ENCODE measurements at places on chromosomes 11 and 22. TPM values are rescaled to one million over a fixed set of nuclear protein-coding genes. Genes with fewer than 3 reads are reported as not detected.

CARS1 gene
- 149 TPM for total RNA-seq

APOA5 gene
- total RNA-seq = not detected

FADD gene
- 37.8 TPM for total RNA-seq

SLC22A25 gene
- total RNA-seq = not detected

GGTLC3 gene
- total RNA-seq = not detected

YAP1 gene
- 122 TPM for total RNA-seq

MMP8 gene
- not detected for total RNA-seq

GRCh38 chr11:97890466-97890865 is 1130.3 kb upstream of the CNTN5 start:
- no peak overlapping the region for H3K4me3 ChIP-seq
- no peak for DNase-seq
- H3K4me1 ChIP-seq = no peaks in the 10 kb centered on the region
- H3K27ac ChIP-seq = no peak overlapping the region
- no peaks in the 10 kb centered on the region for H3K36me3 ChIP-seq

- no peak overlapping the region for H3K4me3 ChIP-seq
- DNase-seq = peak; percentile 91
- H3K4me1 ChIP-seq = peaks cover 12% of the 10 kb centered on the region
- H3K36me3 ChIP-seq = no peaks in the 10 kb centered on the region
These were observed 483.0 kb downstream of the MN1 start for GRCh38 chr22:27318516-27318915.

DNA sequence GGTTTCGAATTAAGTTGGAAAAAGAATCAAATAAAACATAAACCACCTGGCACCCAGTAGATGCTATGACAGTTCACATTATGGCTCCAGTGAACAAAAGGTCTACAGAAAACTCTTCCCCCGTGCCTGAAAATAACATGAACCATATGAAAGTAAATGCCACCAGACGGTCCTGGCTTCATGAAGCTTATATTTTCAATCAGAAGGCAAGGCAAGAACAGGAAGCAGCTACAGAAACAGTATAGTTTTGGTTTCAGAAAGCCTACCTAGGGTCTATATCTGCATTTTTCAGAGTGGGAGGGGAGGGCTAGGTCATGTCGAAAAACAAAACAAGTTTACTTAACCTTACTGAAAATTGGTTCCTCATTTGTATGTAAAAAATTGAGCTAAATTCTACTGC is 9.8 kb downstream of the RAB30 start:
- H3K36me3 ChIP-seq = no peaks in the 10 kb centered on the region
- H3K27me3 ChIP-seq = no peaks in the 10 kb centered on the region
- H3K4me3 ChIP-seq = no peak overlapping the region
- no peak overlapping the region for H3K27ac ChIP-seq
- DNase-seq = no peak
- H3K4me1 ChIP-seq = peaks cover 10% of the 10 kb centered on the region

GRCh38 chr11:17876827-17877226 is 136.0 kb downstream of the SERGEF start:
- H3K27ac ChIP-seq = no peak overlapping the region
- H3K4me1 ChIP-seq = no peaks in the 10 kb centered on the region
- no peak for DNase-seq
- no peaks in the 10 kb centered on the region for H3K36me3 ChIP-seq
- no peaks in the 10 kb centered on the region for H3K27me3 ChIP-seq

- no peak overlapping the region for H3K27ac ChIP-seq
- H3K4me3 ChIP-seq = no peak overlapping the region
- no peaks in the 10 kb centered on the region for H3K27me3 ChIP-seq
- no peaks in the 10 kb centered on the region for H3K4me1 ChIP-seq
These were observed 25.8 kb downstream of the MUC6 start for GRCh38 chr11:1010551-1011319.

DNA sequence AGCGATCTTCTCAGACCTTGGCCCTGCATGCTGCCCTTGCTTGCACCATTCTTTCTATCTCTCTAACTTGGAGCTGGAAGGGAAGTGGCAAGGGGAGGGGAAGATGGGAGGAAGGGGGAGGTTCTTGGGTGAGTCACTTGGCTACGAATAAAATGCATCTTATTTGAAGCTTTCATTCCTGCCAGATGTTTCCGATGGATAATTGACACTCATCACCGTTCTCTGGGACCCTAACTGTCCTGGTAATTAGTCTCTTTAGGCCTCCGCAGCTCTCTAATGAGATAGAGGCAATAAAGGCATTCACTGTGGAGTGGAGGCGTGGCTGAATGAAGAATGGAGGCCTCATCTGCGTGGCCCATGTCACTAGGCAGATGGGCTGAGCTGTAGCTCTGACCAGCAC is 960.1 kb downstream of the NTM start:
- no peaks in the 10 kb centered on the region for H3K27me3 ChIP-seq
- H3K36me3 ChIP-seq = no peaks in the 10 kb centered on the region

DNA sequence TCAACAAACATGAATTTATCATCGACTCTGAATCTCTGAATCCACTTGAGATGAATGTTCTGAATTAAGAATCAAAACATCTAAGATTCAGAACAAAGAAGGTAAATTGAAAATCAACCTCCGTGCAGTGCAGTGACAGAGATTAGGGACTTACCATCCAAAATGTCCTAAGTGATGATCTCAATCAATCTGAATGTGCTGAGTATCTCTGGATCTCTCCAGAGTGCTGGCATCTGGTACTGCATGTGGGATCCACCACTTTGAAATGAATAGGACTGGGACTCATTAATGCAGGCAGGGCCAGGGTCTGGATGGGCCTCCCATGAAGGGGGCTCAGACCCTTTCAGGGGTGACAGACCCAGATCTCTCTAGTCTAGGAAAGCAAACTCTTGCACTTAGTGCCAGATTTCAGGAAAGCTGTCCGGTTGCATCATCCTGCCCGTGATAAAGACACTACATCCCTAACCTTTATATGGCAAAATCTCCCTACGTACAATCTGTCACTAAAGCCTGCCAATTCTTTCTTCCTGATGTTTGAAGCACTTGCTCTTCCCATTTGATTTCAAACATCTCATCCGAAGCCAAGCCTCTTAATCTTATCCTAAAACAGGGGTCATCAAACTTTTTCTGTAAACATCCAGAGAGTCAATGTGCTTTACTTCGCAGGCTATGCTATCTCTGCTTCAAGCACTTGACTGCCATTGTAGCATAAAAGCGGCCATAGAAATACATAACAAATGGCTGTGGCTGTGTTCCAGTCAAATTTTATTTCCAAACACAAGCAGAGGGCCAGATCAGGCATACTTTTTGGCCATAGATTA is 263.3 kb downstream of the LARGE1 start:
- no peak for DNase-seq
- peaks cover 4% of the 10 kb centered on the region for H3K4me1 ChIP-seq
- no peak overlapping the region for H3K27ac ChIP-seq
- no peaks in the 10 kb centered on the region for H3K36me3 ChIP-seq
- no peaks in the 10 kb centered on the region for H3K27me3 ChIP-seq

DNA sequence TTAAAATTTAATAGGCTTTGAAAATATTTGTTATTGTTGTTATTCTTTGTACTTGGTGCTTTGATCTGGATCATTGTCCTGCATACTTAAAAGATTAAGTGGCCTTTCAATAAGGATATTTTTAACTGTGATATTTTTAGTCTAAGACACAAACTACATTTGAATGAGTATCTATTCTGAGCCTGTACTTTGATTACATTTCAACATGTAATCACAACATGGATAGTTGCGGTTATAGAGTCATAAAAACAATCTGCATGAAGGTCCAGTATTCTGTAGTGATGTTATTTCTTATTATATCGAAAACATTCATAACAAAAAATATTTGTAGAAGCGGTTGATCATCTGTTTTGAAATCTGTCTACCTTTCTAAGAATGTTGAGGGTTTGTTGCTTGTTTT is 58.6 kb downstream of the HIPK3 start:
- no peak for DNase-seq
- no peak overlapping the region for H3K27ac ChIP-seq
- H3K36me3 ChIP-seq = no peaks in the 10 kb centered on the region
- H3K4me3 ChIP-seq = no peak overlapping the region
- H3K4me1 ChIP-seq = peaks cover 7% of the 10 kb centered on the region

DNA sequence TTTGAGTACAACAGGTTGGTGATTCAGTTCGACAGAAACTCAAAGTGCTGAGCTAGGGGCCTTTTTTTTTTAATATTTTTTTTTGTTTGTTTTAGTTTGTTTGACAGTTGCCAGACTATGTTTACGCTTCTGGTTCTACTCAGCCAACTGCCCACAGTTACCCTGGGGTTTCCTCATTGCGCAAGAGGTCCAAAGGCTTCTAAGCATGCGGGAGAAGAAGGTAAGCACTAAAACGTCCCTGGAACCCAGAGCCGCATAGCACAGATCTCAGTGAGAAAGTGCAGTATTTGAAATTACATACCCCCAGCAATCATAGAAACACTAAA is 649 bp downstream of the PRRG4 start:
- no peak for DNase-seq
- peaks cover 4% of the 10 kb centered on the region for H3K4me1 ChIP-seq
- no peaks in the 10 kb centered on the region for H3K36me3 ChIP-seq
- peaks cover 16% of the 10 kb centered on the region for H3K27me3 ChIP-seq

DNA sequence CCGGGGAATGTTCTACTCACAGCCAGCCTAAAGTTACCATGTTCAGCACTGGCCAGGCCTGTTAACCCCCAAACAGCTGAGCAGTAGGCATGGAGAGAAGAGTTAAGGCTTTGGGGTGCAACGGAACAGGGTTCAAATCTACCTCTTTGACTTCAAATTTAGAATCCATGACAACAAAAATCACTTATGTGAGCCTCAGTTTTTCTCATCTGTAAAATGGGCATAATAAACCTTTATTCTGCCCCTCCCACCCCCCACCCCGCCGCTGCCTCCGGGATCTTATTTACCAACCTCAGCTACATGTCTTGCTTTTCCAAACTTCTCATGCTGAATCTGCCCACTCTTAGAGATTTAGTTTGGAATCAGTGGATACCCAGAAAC is 112.8 kb upstream of the CRYBB3 start:
- H3K4me1 ChIP-seq = no peaks in the 10 kb centered on the region
- no peaks in the 10 kb centered on the region for H3K36me3 ChIP-seq
- no peak overlapping the region for H3K27ac ChIP-seq
- H3K4me3 ChIP-seq = no peak overlapping the region

DNA sequence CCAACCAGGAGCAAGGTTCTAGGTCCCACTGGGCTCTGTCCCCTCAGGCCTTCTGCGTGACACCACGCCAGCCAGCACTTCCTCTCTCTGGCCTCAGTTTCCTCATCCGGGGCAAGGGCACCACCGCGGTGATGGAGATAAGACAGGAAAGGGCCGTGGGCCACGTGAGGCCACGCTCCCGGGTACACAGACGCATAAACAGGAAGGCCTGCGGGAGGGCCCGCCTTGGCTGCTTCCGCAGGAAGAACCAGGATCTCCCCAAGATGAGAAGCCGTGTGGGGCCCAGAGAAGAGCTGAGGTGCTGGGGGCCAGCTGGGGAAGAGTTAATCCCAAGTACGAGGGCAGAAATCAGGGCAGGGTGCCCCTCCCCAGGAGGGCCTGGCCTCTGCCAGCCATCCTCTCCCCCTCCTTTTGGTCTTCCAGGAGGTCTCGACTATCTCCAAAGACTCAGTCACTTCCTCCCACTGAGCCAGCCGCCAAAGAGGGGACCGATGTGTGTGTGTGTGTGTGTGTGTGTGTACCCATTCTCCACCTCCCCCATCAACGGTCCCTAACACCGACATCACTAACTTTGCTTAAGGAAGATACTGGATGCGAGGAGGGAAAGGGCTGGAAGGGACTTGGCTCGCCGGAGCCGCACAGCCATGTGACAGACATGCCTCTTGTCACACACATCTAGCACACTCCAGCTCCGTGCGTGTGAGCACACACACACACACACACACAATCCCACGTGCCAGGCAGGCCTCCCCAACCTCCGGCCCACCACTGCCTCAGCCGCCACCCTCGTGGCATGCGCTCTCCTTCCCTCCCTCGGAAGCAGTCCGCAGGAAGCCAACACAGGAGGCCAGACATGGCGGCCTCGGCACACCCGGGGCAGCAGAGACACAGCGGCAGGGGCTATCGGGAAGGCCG is 1.4 kb downstream of the MFNG start:
- H3K27me3 ChIP-seq = no peaks in the 10 kb centered on the region
- no peak overlapping the region for H3K4me3 ChIP-seq
- DNase-seq = no peak
- H3K4me1 ChIP-seq = peaks cover 9% of the 10 kb centered on the region
- no peak overlapping the region for H3K27ac ChIP-seq
- peaks cover 2% of the 10 kb centered on the region for H3K36me3 ChIP-seq

DNA sequence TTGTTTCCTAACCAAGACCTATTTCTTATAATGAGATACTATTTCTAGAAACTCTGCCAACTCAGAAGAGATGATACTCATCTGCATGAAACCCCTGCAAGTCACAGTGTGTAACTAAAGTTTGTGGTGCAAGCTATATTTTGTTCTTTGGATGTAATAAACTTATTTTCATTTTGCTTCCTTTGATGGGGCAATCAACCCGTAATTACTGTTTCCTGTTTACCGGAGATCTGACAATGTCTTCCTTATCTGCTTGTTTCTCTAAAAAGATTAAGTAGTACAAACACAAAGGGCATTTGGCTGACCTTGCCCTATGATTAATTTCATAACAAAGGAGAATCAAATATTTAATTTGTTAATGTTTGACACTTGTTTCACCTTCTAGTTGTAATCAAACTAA is 846.6 kb upstream of the ANO3 start:
- no peaks in the 10 kb centered on the region for H3K4me1 ChIP-seq
- no peak overlapping the region for H3K4me3 ChIP-seq
- H3K27ac ChIP-seq = no peak overlapping the region
- no peak for DNase-seq
- no peaks in the 10 kb centered on the region for H3K27me3 ChIP-seq

DNA sequence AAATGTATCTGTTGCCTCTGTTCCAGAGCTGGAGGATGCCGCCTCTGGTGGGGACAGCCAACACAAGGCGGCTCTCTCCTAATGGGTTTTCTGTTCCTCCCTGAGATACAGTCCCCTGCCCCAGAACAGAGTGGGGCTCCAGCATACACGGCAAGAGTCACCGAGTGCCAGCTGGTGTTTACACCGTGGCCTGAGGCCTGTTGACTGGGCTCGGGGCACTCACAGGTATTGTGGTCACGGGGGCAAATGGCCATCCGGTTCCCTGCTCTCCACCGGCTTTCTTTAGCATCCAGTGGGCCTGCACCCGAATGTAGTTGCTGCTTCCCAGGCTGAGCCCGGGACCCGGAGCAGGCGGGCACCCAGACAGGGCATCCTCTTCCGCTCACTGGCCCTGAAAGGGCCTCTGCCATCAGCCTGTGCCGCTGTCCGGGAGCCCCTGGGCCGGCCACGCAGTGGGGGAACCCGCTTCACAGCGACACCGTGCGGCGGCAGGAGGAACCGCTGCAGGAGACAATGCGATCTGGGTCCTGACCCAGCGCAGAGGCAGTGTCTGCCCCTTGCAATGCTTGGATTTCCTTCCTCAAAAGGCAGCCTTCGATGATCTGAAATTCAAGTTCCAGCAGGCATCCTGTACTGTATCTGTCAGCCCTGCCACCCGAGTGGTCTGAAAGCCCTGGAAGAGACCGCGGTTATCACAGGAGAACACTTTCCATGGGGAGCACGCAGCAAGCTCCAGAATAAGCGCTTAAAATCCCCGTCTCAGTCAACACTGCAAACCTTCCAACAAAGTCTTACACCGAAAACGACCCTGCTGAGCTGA is 859 bp upstream of the KRTAP5-5 start:
- no peak overlapping the region for H3K4me3 ChIP-seq
- H3K27ac ChIP-seq = no peak overlapping the region
- no peaks in the 10 kb centered on the region for H3K36me3 ChIP-seq
- peaks cover 50% of the 10 kb centered on the region for H3K27me3 ChIP-seq
- peak; percentile 3 for DNase-seq
- no peaks in the 10 kb centered on the region for H3K4me1 ChIP-seq

Measured in astrocyte (in vitro differentiated cells and primary cell).